ENCODE measurements at places on chromosomes 16 and 17.
A peak's percentile ranks its signal among the peaks of the same experiment; 100 is the strongest.

- peak; percentile 65 for DNase-seq
These were observed 60.5 kb downstream of the CREBBP start for GRCh38 chr16:3819746-3820724.

DNA sequence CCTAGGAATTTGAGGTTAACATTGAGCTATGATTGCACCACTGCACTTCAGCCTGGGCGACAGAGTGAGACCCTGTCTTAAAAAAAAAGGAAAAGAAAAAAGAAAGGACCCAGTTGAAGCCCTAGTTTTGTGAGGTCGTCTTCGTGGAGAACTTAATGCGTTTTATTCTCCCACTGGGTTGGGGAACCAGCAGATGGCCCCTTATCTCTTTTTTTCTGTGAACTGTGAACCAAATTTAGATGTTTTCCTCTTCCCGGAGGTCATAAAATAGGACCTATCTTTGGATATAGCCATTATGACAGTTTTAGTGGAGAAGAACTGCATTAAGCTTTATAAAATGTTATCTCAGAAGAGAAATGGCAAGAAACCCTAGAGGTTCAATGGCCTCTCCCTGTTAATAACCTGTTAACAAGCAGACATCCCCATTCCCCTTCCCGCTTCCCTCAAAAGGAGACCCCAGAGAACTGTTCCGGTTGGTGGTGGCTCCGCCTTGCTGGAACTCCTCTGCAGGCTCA is 23.5 kb downstream of the KIAA0513 start:
- no peak for DNase-seq

DNA sequence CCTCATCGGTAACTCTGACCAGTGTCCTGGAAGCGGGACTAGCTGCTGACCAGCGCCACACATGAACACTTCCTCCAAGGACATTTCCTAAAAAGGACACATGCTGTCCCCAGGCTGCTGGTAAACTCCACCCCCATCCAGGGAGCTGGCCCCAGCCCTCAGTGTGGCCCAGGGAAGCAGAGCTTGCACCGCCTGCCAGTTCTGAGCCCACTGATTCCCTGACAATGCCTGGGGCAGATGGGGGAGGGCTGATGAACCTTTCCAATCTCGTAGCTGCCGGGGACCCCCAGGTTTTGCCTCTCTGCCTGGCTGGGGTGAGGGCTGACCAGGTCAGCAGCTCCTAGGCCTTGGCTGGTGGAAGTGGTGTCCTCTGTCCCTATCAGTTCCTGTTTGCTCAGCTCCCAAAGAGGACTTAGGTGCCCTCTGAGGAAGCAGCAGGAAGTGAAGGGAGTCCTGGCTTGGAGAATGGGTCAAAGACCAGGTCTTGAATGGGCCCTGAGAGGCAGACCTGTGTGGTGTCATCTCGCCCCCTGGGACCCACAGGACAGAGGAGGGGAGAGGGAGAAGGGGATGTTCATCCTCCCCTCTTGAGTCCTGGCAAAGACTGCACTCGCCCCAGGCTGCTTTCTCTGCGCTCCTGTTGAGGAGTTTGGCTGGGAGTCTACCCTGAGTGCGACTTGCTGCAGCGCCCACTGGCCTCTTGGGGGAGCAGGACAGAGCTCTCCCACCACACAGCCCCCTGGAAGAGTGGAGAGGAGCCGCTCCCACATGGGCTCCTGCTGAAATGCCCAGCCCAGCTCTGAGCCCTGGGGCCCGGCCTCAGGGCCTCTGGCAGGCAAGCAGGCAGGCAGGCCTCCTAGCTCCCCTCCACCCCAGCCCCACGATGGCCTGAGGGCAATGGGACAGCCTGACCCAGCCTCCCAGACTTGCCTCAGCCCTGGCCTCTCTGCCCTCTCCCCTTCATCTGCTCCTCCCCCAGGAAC is 16.8 kb downstream of the PDK2 start:
- DNase-seq = peak; percentile 91

DNA sequence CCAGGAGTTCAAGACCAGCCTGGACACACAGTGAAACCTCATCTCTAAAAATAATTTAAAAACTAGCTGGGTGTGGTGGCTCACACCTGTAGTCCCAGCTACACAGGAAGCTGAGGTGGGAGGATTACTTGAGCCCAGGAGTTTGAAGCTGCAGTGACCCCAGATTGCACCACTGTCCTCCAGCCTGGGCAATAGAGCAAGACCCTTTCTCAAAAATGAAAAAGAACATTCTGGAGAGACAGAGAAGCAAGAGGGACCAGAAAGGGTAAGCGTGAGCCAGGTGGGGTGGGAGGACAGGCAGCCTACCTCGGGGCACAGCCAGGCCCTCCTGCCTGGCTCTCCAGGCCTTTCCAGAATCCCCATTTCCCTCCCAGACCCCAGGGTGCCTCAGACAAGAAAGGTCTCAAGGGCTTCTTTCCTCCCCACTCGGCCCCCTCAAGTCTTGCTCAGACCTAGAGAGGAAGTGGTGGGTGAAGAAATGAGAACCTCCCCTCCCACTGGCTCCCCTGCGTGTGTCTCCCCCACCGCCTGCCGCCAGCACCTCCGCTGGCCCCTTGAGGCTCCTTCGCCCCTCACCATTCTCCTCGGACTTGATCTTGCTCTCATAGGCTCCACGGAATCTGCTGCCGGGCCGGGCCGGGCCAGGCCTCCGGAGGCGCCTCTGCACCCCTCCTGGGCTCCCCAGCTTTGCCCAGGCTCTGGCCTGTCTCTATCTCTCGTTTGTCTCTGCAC is 503 bp downstream of the C16orf54 start:
- no peak for DNase-seq

DNA sequence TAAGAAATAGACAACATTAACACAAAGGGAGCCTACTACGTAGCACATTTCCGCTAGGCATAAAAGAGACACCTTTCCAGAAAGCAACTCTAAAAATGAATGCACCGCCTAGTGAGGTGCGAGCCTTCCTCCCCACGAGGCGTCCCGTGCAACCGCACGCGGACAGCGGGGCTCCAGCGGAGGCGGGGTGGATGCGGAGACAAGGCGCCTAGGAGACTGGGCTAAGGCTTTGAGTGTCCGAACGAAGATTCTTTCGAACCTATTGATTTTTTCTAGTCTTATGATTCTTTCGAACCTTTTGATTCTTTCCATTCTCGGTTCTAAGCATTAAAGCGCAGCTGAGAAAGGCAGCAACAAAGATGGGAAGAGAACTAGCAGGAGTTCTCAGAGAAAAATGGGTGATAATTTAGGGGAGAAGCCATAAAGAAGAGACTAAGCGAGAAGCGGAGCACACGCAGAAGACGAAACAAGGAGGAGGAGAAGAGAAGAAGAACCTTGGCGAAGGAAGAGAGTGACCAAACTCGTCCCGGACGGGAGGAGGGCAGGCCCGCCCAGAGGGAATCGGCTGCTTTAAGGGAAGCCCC is 394 bp upstream of the CPD start:
- DNase-seq = peak; percentile 15

DNA sequence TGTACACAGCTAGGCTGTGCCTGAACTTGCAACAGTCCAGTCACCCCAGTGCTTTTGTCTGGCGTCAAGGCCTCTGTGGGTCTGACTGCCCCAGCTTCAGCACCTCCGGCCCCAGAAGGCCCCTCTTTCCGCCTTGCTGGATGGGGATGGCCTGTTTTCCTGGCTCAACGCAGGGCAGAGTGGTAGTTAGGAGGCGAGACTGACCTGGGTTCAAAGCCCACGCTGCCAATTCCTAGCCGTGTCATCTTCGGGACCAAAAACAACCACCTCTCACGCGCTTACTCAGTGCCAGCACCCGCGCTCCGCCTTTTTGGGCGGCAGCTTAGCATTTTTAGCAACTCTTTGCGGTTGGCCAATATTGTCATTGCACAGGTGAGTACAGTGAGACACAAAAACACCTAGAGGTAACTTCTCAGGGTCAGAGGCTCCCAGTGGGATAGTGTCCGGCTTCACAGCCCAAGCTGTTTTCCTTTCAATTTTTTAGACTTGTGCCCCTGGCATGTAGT is 4.6 kb downstream of the MYBBP1A start:
- DNase-seq = no peak

DNA sequence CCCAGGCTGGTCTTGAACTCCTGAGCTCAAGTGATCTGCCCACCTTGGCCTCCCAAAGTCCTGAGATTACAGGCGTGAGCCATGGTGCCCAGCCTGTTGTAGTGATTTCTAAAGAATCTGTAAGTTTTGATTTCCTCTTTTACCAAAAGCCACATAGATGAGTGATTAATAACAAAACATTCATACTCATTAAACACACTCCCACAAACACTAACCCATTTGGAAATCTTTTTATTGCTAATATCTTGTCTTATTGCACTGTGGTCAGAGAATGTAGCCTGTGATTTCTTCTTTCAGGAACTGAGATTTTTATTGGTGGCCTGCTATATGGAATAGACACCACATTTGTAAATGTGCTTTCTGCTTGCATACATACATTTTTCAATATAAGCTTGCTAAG is 31.6 kb downstream of the MYH10 start:
- no peak for DNase-seq

- DNase-seq = no peak
These were observed 27.0 kb downstream of the LRRC75A start for GRCh38 chr17:16465052-16465312.

GRCh38 chr17:51120357-51120738 is 320 bp downstream of the SPAG9 start:
- DNase-seq = peak; percentile 50

- peak; percentile 41 for DNase-seq
These were observed 421 bp downstream of the STAT3 start for GRCh38 chr17:42387661-42388380.

DNA sequence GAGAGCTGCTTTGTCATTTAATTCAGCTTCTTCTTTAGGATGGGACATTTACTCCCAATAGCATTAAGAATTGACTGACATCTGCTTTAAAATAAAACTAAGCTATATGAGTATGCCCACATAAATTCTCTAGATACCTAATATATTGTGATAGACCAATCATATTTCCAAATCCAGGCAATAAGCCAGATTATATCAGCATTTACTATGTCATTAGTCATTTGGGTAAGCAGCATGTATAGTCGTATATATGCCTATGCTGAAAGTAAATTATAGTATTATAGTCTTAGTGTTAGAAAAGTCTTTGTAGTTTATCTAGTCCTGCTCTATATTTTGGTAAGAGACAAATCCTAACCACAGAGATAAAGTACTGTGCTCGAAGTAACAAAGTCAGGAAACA is 958.1 kb downstream of the KCNJ2 start:
- no peak for DNase-seq

- DNase-seq = no peak
These were observed 90.2 kb upstream of the TOB1 start for GRCh38 chr17:50956409-50956749.

- DNase-seq = no peak
These were observed 44.4 kb upstream of the GPRC5B start for GRCh38 chr16:19929062-19929511.

- DNase-seq = no peak
These were observed 249.9 kb downstream of the GSG1L start for GRCh38 chr16:27813591-27813990.

DNA sequence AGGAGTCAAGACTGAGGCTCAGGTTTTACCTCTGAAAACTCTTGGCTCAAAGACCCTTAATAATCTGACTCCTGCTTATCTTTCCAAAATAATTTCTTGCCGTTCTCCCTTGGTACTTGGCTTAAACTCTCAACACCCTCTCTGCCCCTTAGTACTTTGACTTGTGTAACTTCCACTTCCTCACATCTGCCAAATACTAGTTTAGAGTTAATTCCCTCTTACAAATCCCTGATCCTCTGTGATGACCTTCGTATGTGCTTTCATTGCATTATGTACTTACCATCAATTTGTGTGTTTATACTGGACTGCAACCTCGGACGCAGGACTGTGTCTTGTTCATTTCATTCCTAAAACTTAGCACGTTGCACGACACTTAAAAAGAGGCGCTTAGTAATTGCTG is 35.2 kb downstream of the ZNF207 start:
- no peak for DNase-seq

DNA sequence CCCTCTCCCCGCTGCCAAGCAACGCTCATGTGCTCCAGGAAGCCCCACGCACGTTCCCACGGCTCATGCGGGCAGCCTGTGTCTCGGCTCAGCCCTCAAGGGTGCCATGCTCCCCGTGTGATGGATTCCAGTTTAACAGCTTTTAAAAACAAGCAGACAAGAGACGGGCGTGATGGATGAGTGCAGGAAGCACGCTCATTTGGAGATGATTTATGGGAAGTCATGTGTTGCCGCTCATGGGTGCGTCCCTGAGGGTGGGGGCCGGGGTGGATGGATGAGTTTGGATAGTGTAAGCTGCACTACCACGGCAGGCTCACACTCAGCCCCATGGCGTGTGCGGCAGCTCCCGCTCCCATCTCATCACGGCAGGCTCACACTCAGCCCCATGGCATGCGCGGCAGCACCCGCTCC is 132.8 kb downstream of the RBFOX3 start:
- no peak for DNase-seq

GRCh38 chr17:48541036-48541576 is 3.8 kb downstream of the HOXB2 start:
- DNase-seq = no peak

GRCh38 chr16:1613211-1613622 is 1.1 kb downstream of the CRAMP1 start:
- DNase-seq = no peak

DNA sequence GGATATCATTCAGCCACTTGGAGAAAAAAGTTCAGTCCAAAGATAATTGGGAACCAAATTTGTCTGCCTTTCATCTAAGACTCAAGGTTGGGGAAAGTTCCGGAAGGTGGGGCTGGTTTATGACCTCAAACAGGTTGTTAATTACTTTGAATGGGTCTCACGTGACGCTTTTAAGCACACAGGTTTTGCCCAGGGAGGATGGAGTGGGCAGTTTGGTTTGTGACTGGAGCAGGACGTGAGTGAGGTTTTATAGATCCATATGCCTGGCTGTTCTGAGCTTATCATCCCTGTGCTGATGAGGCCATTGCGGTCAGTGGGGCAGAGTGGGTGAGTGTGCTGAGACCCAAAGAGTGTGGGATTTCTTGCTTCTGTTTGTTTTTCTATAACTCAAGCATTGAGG is 38.7 kb upstream of the GPRC5B start:
- no peak for DNase-seq

DNA sequence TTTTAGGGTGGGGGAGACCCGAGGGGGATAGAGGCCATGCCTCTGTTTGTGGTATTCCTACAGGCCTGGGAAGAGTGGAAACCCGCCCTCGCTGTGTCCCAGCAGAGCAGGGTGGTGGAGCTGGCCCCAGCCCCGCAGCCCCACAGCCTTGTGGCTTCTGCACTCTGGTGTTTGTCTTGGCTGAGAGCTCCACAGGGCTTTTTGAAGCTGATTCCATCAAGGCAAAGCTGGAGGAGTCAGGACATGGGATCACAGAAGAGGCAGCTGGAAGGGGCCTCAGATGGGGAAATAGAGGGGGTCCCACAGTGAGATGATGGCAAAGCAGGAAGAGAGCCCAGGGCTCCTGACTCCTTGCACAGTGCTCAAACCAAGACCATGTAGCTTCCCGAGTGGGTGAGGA is 5.0 kb upstream of the WFIKKN2 start:
- DNase-seq = no peak

DNA sequence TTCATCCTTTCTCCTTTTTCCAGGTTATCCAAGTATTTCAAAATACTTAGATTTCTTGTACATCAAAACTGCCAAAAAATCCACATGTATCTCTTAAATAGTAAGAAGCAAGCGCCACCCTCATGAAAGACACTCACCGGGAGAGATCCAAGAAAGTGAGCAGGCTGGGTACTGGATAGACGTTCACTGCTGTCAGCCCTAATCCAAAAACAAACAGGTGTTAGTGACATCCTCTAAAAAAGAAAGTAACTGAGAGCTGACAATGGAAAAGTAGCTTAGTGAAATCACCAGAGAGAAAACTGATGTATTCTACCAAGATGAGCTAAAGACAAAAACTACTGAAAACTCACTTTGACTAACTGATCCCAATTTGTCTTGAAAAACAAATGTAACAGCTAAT is 46.1 kb downstream of the MARVELD3 start:
- no peak for DNase-seq

GRCh38 chr16:28623172-28623711 is 13.4 kb upstream of the SULT1A1 start:
- peak; percentile 57 for DNase-seq
